ENCODE measurements at places on chromosomes 12 and 14.

- DNase-seq = no peak
Observed at GRCh38 chr12:11711651-11712327, 62.3 kb downstream of the ETV6 start.

- DNase-seq = no peak
Observed at GRCh38 chr12:20508962-20509361, 140.6 kb downstream of the PDE3A start.

GRCh38 chr12:33555128-33555527, 115.5 kb upstream of the SYT10 start:
- DNase-seq = no peak

DNA sequence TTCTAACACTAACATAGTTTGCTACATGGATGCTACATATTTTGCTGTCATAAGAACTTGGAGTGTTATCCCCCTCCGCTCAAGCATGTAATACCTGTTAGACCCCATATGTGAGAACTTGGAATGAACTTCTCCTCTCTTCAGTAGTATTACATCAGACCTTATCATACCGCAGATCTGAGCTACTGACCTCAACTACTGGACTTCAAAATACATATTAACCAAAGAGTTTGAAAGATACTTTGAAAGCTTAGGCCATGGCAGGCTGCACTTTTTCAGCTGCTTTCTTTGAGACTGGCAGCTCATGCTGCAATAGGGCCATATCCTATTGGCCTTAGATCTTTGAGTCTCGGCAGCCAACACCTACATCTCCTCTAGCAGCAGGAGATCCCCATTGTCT, 74.8 kb downstream of the EEA1 start:
- DNase-seq = no peak

- no peak for DNase-seq
Observed at GRCh38 chr12:948238-948637, 1.3 kb downstream of the RAD52 start.

Measured in astrocyte of the cerebellum (primary cell).